NCI-H1105 treated with DMSO at 0.1 percent for 48 hours (cell line): ENCODE measurements at places on chromosomes 5 and 9.

- no peak for DNase-seq
Measured at GRCh38 chr9:91445135-91445534, 21.5 kb upstream of the NFIL3 start.

GRCh38 chr9:365436-365835, 150.8 kb downstream of the DOCK8 start:
- no peak for DNase-seq

DNA sequence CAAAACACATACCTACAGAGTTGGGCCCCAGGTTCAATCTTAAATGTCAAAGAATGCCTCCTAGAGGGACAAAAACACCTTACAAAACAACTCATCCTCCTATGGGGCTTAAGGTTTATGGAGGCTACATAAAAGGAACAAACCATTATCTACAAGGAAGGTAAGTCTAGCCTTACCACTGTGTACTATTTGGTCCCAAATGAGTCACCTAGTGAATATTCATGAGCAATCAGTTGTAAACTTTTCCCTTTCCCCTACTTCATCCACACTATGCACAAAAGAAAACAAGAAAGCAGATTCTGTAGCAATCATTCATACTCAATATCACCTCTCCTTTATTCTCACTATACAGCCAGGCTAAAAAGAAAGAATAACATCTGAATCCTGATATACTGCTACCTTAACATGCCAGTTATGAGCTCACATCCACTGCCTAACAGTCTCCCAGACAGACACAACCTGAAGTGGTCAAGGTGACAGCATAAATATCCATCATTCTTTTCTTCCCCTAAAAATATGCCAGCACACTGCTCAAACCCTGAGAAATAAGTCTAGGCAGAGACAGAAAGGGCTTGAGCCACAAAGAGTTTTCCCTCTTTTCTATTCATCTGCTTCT, 6.2 kb downstream of the OXCT1 start:
- DNase-seq, result no peak

GRCh38 chr5:75463726-75464125, 47.7 kb downstream of the CERT1 start:
- DNase-seq, result no peak

- no peak for DNase-seq
Measured at GRCh38 chr5:146176805-146177204, 5.6 kb downstream of the LARS1 start.

- DNase-seq, result no peak
Measured at GRCh38 chr9:7298123-7298522, 501.5 kb downstream of the DMAC1 start.

DNA sequence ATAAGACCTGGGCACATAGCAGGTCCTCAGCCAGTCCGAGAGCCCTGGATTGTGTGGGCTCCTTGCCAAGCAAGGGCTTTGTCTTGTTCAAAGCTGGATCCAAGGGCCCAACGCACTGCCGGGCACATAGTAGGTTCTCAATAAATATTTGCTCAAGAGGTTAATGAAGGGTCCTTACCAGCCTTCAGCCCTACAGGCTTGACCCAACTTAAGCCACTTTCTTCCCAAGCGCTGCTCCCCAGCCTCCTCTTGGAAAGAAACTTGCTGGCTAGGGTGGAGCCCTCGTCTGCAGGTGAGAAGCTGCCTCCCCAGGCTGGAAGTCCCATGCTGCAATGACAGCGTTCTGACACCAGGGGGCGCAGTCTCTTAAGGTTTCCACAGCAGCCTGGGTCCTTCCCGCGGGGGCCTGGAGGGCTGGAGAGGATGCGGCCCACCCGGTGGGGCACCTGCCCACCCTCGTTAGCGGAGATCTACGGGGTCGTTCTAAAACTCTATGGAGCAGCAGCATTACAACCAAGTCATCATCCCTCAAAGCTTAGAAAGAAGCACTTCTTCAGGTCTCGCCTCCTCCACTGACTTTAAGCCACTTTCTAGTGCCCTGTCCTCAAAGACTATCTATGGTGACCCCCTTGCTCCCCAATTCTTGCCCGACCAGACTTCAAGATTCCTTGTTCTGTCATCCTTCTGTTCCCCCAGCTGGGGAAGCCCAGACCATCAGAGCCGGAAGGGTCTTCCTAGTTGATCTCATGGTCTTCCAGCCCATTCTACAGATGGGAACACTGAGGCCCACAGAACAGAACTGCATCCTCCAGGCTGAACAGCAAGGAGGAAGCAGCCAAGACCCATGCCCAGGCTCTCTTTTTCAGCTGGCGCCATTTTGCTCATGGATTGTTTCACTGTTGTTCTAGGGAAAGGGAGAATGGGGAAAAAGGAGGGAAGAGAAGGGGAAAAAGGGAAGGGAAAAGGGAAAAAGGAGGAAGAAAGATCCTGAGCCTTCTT, 115.4 kb downstream of the LHX2 start:
- peak; percentile 17 for DNase-seq

- no peak for DNase-seq
Measured at GRCh38 chr5:125609011-125609410, 814.2 kb upstream of the GRAMD2B start.

- DNase-seq, result no peak
Measured at GRCh38 chr9:34203992-34204635, 25.3 kb downstream of the UBAP1 start.

DNA sequence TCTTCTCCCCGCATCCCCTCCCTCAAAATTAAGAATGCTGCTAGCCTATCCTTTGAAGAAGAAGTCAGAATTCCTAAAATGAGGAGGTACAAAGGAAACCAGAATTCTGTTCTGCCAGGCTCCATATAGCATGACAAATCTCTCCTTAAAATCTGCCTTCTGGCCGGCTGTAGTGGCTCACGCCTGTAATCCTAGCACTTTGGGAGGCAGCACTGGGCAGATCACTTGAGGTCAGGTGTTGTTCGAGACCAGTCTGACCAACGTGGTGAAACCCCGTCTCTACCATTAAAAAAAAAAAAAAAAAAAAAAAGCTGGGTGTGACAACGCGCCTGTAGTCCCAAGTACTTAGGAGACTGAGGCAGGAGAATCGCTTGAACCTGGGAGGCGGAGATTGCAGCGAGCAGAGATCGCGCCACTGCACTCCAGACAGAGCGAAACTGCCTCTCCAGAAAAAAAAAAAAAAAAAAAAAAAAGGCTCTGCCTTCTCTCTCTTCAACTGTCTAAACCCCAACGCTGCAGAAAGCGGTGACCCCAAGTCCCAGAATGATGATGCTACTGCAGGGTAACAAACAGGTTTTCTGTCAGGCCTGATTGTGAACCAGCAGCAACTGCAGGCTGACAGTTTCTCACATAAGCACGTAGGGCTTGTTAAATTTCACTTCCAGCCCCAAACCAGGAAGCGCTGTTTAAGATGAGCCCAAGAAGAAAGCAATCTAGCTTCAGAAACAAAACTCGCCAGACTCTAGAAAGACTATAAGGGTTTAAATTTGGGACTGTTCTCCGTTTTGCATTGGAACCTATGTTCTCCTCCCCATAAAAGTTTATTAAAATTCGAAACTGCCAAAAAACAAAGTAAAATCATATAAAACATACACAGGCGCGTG, 963 bp upstream of the CAST start:
- DNase-seq, result no peak

DNA sequence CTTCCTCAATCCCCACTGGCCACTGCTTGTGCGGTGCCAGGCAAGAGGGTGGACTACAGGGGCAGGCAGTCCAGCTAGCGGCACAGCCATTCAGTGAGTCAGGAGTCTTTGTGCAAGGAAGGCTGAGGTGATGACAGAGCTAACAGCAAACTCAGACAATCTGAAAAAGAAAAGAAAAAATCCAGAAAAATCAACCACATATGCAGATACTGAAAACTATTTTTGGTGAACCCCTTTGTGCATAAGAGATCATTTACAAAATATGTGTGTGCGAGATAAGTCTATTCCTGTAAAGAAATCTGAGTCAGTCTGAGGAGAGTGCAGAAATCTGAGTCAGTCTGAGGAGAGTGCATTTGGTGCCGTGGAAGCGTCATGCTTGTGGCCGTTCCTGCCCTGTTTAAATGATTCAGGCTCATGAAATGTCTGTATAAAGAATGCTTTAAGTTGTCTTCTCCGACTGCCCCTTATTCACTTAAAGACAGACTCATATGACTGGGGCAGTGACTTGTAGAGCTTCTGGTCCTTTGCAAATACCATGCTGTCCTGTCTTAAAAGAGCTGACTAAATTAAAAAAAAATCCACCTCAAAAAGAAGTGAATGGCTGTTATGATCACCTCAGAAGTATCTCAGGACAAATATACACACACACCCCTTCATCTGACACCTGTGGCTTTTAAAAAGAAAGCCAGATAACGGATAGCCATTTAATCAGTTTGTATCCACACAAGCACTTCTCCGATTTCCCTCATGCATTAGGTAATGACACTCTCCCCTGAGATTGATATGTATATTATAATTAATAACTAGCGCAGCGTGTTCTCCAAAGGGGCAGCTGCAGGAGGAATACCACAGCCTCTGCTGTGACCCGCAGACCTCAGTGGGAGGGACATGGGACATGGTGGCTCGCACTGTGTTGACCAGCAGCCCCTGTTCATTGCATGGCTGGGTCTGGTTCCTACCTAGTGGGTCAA, 47.3 kb downstream of the TRIO start:
- DNase-seq, result peak; percentile 44
